ENCODE measurements at places on chromosomes 1 and 21. TPM values are rescaled to one million over a fixed set of nuclear protein-coding genes. Genes with fewer than 3 reads are reported as not detected.

GRCh38 chr1:84802567-84803232 lies 90.3 kb downstream of the LPAR3 start:
- DNase-seq: no peak

Gene LBR
- polyA plus RNA-seq: 71.1 TPM

DNA sequence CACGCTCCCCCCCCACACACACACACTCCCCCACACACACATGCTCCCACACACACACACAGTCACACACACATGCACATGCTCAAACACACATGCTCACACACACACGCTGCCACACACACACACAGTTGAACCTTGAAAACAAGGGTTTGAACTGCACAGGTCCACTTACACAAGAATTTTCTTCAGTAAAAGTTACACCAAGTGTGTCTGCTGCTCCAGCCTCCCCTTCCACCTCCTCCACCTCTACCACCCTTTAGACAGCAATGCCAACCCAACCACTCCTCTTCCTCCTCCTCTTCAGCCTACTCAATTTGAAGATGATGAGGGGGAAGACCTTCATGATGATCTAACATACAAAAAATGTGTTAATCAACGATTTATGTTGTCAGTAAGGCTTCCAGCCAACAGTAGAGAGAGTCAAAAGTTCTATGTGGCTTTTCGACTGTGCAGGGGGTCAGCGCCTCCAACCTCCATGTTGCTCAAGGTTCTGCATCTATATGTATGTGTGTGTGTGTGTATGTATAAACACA lies 26.8 kb downstream of the HSF2BP start:
- no peak for DNase-seq

DNA sequence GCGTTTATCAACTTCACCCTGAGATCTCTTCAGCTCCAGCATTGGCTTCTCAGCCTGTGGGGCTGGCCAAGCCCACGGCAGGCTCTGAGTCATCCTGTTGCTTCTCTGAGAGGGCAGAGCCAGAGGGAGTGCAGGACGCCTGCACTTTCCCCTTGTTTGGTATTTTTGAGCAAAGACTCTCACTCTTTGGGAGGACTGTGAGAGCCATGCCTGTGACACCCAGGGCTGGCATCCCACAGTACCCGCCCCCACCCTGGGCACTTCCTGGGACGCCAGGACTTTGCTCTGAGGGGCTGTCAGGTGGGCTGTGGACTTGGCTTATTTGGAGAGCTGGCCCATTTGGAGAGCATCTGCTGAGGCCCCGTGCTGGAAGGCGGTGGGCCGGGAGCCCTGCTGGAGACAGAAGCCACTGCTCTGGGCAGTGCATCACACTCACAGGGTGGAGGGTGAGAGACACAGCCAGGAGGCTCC lies 37.4 kb downstream of the VANGL1 start:
- DNase-seq: no peak

Gene IFI44L
- 30.9 TPM for polyA plus RNA-seq

DNA sequence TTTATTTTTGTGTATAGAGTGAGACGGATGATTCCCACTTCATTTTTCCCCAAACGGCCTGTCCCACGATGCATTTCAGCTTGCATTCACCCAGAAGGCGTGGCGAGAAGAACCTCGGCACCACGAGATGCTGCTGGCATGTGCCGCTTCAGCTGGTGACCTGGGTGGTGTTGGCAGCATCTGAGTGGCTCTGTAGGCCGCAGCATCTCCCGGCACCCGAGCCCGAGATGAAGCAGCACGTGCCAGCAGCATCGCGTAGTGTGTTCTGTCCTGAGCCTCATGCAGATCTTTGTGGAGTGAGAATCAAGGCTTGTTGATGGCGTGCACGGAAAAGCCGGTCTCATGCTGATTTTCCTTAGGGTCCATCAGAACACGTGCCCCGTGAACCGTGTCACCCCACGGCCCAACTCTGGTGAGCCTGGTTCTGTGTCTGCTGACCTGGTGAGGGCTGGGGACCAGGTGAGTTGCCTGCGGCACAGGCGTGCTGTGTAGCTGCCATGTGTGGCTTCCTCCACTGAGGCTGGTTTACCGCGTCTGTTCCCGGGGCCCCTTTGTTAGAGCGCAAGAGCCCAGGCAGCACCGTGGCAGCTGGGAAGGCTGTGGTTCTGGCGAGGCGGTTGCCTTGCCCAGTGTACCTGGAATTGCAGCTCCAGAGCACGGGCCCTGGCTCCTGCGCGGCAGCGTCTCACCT lies 16.7 kb downstream of the SLX9 start:
- DNase-seq: no peak

DNA sequence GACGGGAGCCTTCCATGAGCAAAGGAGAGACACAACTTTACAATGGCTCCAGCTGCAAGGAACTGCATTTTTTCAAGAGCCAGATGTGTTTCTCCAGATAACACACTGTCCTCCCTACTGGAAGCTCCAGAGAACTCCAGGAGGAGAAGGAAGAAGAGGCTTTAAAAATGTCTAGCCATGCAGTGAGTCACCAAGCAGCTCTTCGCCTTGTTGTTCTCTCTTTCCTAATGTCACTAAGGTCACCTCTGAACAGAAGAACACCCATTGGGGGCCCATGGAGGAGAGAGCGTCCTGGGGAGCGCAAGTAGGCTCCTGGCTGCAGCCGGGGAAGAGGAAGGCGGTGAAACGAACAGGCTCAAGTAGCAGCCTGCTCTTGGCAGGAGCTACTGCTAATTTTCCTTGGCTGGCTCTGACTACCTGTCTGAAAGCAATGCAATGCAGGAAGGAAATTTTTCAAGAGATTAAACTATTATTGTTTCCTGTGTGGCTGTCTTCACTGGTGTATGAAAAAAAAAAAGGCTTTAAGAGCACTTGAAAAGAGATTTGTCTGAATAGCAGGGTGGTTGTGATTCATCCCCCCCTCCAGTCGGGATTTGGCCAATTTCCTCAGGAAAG lies 321.9 kb downstream of the SETD4 start:
- no peak for DNase-seq

DNA sequence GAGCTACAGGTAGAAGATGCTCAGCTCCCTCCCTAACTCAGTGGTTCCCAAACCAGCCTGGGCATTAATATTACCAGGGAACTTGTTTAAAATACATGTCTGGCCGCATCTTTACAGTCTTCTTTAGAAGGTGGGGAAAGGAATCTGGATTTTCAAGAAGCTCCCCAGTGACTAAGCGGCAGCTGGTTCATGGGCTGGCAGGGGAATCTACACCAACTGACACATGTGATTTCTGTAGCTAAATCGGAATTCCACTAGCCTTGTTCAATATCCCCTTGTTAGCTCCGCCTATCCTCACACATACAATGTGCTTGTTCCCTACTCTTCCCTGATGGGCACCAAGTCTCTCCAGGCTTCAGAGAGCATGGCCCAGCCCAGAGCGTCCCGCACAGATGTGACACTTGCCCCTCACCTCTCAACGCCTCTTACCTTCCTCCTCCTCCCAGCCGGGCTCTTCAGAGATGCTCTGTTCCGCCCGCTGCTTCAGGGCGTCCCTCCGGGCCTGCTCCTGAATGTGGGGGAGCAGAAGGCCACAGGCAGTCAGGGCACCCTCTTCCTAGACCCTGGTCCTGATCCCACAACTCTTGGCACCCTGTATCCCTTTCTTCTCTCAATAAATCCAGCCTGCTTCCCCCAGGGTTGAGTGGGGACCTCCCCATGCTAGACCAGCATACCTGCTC lies 15.3 kb downstream of the TSSK3 start:
- no peak for DNase-seq

DNA sequence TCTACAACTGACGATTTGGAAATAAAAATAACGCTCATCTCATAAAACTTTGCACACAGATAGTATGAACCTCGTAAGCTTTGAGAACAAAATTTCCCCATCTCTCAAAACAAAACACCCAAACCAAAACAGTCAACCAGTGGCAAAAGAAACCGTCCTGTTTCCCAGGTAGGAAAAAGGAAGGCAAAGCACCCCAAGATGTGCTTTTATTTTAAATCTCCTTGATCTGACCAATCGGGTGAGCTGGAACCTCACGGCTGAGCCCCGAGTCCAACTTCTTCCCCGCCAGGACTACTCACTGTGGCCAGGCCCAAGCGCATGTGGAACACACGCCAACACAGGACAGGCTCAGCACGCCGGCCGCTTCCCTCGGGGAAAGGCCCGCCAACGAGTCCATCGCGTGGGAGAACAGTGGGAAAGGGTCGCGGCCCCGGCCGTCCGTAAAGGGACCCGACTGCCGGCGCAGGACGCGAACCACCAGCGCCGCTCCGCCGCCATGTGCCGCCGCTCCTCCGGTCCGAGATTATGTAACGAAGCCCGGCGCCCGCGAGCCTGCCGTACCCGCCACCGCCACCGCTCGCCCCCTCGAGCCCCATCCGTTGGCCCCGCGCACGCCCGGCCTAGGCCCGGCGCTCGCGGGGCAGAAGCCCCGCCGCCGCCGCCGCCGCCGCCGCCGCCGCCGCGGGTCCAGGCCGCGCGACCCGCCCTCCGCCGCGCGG lies 759 bp downstream of the AHCTF1 start:
- peak; percentile 24 for DNase-seq

Gene SFN
- polyA plus RNA-seq: 191 TPM

Gene ACKR1
- polyA plus RNA-seq: 44.4 TPM

Gene AK5
- 2.0 TPM for polyA plus RNA-seq

DNA sequence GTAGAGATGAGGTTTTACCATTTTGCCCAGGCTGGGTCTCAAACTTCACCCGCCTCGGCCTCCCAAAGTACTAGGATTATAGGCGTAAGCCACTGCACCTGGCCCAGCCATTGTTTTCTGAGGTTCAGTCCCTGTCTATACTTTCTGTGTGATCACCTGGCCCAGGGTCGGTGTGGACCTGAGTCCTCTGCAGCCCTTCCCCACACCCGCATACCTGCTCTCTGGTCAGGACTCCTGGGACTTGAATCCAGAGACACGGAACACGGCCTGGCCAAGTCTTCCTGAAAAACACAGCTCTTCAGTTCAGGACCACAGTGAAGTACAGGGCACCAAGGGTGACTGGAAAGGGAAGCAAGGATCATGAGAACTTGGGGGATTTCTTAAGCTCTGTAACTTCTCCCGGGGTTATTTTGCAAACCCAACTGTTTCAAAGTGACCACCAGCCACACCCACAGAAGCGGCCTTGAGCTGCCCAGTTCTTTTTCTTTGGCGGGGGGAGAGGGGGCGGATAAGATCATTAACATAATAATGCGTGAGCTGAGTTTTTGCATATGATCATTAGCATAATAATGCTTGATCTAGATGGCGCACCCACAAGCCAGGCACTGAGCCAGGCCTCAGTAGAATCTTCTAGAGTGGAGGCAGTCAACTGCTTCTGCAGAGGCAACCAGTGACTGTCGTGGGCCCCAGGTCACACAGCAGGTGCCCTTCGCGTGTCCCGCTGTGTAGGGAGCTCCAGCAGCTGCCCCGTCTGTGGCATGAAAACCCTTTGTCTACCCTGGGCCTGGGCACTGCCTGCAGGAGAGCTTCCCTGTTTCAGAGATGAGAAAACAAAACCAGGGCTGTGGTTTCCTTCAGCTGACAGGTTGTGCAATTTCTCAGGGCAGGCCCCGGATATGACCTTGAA lies 1.7 kb upstream of the NADK start:
- DNase-seq: peak; percentile 85

- DNase-seq: no peak
These were observed 12.9 kb downstream of the ACTRT2 start for GRCh38 chr1:3034162-3034561.

- no peak for DNase-seq
These were observed 38.9 kb upstream of the GNPAT start for GRCh38 chr1:231201979-231202633.

DNA sequence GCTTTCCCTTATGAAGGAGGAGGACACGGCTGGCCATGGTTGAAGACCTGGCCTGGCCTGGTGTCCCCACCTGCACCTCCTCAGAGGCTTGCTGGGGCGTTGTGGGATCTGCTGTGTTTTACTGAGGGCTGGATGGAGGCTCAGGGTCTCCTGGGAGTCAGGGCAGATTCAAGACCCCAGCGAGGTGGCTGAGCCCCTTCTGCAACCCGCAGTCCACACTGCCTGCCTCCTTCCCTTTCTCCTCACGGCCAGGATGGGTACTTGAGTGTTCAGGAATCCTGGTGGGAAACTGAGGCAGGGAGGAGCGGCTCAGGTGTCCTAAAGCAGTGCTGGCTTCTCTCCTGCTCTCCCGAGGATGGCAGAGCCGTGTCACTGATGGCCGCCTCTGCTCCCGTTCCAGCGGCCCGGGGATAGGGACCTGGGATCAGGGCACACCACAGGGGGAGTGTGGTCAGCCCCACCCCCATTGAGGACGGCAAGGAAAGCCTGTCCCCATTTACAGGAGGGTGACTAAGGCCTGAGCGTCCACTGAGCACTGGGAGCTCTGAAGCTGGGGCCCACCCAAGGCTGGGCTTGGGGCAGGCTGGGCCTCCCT lies 47.5 kb downstream of the TRPM2 start:
- no peak for DNase-seq

Gene NOS1AP
- 0.30 TPM for polyA plus RNA-seq

DNA sequence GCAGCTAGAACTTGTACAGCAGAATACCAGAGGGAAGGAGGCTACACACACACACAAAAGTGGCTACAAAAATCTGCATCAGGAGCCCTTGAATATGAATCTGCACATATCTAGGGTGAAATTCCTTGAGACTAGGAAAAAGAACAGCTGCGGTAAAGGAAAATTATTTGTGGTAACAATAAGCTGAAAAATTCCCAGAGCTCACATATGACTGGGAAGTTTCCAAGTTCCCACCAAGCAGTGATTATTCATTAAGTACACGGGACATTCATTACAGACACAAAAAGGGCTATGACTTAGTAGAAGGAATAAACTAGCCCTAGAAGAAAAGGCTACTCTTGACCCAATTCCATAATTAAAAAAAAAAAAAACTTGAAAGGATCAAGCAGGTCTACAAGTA lies 149.5 kb upstream of the BACE2 start:
- no peak for DNase-seq

- no peak for DNase-seq
These were observed 178.4 kb upstream of the CXADR start for GRCh38 chr21:17334484-17334883.
